ENCODE measurements at places on chromosomes 1 and 21. TPM values are rescaled to one million over a fixed set of nuclear protein-coding genes. Genes with fewer than 3 reads are reported as not detected.

DNA sequence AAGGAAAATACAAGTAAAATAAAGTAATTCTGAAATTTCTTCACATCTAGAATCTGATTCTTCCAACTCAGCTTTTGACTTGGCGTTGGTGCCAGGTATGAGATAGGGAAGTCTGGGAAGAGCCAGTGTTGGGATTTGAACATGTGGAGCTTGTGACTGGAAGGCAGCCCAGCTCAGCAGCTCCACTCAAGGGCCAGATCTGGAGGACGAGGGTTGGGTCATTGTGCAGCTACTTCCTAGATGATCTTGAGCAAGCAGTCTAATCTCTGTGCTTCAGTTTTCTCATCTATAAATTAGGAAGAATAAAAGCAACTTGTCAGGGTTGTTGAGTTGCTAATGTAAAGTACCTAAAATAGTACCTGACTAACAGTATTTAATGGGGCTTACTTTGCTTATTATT is 5.0 kb downstream of the ADARB1 start:
- DNase-seq: no peak

DNA sequence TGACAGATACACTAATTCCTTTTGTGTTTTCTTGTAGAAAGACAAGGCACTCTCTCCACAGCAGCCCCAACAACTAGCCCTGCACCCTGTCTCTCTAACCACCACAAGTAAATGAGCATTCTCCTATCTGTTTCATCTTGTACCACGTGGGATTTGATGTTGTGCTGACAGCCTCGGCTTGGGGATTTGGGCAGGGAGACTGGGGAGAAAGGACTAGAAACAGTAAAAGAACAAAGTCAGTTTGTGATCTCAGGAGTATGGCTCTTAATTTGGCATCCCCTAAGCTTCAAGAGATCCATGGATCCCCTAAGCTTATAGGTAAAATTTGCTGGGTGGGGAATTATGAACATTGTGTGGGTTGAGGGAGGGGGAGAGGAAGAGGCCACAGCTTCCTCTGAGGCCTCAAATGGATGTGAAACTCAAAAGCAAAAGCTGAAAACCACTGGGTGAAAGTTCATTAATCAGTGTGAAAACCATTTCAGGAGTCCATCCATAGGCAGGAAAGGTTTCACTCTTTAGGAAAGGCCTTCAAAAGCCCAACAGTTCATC is 3.1 kb downstream of the C1orf162 start:
- DNase-seq: no peak

DNA sequence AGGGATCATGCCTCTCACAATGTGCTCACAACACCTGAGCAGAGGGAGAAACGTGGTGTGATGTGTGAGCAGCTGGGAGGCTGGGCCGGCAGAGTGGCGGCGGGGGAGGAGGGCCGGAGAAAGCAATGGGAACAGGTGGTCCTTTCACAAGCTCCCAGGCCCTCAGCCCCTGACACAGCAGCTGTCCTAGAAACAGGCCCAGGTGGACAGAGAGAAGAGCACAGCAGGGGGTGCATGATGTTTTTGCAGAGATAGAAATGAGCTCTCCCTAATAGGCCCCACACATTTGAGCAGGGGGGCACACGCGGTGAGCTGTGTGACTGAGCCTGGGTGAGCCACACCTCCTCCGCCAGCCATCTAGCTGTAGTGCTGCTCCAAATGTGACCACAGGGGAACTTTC is 7.6 kb upstream of the RGS16 start:
- DNase-seq: no peak

DNA sequence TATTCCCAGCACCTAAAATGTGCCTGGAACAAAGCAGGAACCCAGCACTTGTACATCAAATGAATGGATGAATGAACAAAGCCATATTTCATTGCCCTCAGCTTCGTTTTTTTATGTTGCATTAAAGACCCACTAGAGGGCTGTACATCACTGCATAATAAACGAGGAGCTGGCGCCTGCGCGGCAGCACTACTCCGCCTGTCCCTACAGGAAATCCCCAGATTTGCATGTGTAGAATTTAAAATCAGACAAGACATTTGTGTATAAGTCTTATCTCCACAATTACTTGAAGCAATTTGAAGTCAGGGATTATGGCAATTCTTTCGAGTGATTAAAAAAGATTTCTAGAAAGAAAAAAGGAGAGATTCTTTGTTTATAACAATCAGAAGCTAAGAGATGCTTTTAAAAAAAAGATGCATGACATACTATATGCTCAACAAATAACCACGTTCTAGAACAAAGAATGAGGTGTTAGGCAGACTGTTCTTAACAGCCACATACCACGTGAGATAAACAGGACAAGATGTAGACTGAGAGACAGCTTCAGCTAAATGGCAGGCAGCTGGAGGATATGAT is 5.4 kb upstream of the NEK2 start:
- DNase-seq: peak; percentile 64

GRCh38 chr21:43935711-43936110 is 70.7 kb downstream of the AGPAT3 start:
- no peak for DNase-seq

- DNase-seq: no peak
These were observed 15.9 kb downstream of the PYCR2 start for GRCh38 chr1:225908013-225908640.

DNA sequence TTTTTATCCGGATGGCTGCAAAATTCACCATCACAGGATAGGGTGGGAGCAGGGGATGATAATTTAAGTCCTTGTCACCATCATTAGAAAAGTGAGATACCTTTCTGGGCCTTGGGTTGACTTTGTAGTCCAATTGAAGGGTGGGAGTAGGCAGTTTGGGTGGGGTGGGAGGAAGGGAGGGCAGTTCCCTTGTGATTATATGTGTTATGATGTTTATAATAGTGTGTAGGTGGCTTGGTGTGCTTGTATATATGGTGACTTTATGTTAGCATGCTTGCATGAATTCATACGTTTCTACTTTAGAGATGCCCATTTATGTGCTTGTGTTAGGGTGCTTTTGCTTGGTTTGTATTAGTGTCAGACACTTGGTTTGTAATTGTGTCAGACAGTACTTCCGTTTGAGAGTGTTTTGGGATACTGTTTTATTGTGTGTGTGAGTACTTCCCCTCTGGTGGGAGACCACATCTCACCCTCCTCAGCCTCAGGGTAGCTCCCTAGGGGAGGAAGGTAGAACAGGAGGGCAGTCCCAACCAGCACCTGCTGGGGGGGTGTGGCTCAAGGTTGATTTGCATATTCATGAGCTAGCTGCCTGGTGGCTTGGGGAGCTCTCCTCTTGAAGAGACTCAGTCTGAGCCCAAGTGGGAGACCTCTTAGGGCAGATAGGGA is 6.3 kb upstream of the POU3F1 start:
- DNase-seq: no peak

GRCh38 chr21:16460936-16461335 is 731.2 kb downstream of the USP25 start:
- no peak for DNase-seq

DNA sequence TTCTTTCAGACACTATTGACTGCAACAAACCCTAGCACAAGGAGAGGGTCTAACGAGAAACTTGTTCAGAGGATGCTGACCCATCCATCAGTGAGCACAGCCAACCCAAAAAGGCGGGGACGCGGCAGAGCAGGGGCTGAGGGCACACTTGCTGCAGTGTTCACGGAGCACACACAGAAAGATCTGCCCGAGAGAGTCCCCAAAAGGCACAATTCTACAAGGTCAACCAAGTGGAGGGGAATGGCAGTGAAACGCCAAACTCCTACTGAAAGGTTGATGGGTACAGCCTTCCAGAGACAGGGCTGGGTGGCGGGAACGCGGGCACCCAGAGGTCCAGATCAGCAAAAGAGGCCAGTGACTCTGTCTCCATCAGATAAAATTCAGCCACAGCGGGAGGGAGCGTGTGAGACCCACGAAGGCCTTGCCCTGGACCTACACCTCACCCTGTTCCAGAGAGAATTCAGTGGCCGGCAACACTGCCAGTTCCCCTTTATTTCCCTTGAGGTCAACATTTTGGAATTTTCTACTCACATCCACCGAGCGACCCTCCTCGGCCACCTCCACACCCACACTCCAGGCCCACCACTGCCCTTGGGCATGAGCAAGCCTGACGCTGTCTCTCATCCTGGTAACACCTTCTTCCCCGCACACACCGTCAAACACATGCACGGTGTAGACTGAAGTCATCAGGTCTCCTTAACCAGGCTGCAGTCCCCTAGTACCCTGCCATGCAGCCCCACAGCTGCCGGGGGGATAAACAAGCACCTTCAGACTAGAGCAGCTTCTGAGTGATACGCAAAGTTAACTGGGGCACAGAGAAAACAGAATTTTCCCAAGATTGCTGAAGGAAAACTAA is 5.5 kb downstream of the GNG4 start:
- no peak for DNase-seq

DNA sequence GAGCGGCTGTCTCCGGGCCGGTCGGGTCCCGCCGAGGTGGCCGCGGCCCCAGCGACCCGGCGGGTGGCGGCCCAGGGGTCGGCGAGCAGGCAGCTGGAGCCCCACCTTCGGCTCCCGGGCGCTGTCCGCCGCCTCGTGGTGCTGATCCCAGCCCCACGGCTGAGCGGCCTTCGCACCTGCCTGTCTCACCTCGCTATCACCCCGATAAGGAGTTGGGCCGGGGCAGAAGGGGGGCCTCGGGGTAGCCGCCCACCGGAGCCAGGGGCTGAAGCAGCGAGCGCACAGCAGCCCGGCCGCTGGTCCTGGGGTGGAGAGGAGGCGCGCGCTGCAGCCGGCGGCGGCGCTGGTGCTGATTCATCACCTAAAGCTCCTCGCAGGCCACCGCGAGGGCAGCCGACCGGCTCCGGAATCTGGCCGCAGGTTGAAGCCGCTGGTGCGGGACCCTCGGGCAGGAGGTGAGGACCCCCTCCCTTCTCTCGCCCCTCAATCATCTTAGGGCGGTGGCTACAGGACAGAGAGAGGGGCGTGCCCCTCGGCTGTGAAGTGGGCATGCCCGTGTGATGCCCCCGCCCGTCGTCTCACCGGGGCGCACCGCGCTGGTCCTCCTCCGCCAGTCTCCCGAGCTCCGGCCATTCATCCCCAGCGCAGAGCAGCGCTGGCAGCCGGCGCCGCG is 575 bp downstream of the TRIM67 start:
- no peak for DNase-seq

DNA sequence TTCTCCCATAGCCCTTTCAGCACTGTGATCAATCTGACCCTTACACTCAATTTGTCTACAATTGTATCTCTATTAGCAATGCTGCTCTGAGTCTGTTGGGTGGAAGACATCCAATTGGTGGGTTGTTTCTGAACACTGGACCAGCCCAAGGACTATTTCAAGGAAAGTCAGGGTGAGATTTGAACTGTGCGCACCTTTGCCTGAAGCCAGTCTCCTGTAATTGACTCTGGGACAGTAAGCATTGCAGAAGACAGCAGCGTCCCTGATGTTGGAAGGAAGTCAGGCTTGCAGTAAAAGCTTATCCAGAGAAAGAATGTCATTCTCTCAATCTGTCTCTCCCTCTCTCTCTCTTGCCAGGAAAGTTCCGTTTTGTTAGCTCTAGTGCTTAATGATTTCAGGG is 233.9 kb downstream of the KIF26B start:
- no peak for DNase-seq

- no peak for DNase-seq
These were observed 372.6 kb downstream of the AGBL4 start for GRCh38 chr1:49651136-49651535.

GRCh38 chr1:61356995-61357394 is 274.6 kb downstream of the NFIA start:
- DNase-seq: no peak

Gene CRYBG2
- total RNA-seq: 25.2 TPM

Gene RCSD1
- 8.7 TPM for total RNA-seq

Gene DEPDC1
- 0.21 TPM for total RNA-seq

Gene BEST4
- 0.36 TPM for total RNA-seq

Gene LCE2C
- not detected for total RNA-seq

Gene GJA8
- not detected for total RNA-seq

Gene LEMD1
- total RNA-seq: not detected
